Thymus (tissue), 14 donors: ENCODE measurements at places on chromosomes 6 and 20. TPM values are rescaled to one million over a fixed set of nuclear protein-coding genes. Genes with fewer than 3 reads are reported as not detected.

Gene SEL1L2
- total RNA-seq: not detected

Gene COX7A2
- total RNA-seq: 447 TPM

GRCh38 chr20:35135867-35136586, 11.1 kb downstream of the EDEM2 start:
- DNase-seq: no peak

- DNase-seq: no peak
Observed at GRCh38 chr6:49548613-49549304, 1.7 kb upstream of the C6orf141 start.

DNA sequence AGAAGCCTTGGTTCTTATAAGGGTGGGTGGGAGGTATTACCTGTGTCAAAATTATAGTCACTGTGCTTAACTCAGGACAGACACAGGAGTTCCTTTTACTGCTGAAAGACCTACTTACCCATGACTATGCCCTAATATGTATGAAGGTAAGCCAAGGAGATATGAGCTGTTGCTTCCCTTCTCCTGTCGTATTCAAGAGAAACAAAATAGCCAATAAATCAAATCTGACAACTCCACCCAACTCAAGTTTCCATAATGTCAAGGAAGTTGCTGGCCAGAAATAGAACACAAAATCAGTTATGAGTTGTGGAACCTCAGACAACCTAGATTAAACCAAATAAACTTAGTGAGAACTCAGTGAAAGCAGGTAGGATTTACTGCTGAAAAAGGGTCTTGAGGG, 25.1 kb downstream of the ZNF133 start:
- DNase-seq: no peak

DNA sequence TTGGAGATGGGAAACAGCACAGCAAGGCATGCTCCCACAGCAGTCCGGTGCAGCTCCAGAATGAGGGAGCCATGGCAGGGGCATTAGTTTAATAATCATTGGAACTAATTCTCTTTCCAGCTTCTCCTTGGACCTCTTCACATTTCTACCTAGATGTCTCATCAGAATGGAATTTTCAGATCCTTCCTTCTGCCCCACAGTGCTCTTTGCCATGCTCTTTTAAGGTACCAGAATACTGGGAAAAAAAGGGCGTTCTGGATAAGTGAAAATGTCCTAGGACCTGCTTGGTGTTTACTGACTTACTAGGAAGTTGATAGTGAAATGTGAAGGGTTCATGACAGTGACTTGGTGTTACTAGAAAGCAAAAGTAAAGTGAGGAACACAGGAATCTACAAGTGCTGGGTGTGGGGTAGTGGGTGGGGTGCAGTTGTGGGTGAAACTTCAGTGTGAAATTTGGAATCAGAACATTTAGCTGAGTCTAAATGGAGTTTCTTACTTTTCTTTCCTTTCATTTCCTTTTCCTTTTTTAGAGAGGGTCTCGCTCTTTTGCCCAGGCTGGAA, 207.1 kb downstream of the ARID1B start:
- no peak for DNase-seq

Gene ZC2HC1B
- total RNA-seq: not detected

DNA sequence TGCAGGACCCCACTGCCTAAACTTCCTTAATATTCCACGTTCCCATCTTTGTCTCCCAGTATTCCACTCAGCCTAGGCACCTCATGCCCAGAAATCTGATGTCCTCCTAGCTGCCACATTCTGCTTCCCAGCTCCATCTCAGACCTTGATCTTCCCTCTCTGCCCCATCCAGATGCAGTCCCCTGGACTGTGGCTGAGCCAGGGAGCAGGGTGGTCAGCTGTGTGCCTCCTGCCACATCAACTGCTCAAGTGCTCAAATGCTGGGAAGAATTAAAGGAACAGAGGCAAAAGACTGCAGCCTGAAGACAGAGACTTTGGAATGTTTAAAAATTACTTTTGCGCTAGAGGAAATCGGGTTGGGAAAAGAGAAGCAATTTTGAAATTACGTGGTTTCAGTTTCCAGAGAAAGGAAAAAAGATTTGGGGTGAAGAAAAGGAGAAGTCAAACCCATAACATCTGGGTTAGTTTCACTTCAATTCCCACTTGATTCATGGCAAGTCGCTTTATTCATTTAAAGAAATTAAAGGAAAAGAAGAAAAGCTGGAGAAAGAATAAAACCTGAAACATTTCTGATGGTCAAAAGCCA, 704.8 kb downstream of the PTPRT start:
- no peak for DNase-seq
